ENCODE measurements at places on chromosomes 11 and 22.

- DNase-seq, result no peak
Observed at GRCh38 chr11:134343646-134344045, 11.9 kb downstream of the GLB1L2 start.

DNA sequence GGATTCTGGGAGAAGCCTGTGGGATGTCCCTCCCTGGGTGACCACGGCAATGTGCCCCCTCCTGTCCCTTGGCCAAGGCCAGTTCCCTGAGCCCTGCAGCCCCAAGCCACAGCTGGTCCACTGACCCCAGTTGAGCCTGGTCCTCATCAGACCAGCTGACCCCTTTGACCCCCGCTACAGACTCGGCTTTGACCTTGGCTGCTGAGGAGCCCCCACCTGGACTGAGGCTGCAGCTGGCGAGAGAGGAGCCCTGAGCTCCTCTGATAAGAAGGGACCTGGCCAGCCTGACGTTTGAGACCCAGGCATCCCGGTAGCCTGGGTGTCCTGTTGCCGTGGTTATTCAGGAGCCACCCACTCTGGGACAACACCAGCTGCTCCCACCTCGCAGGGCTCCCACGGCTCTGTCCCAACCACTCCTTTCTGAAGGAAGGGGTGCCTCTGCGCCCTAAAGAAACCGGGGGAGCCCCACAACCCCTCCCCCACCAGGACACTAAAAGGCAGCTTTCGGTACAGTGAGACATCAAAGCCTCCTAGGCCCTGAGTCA lies 3.0 kb downstream of the ASCL2 start:
- no peak for DNase-seq

DNA sequence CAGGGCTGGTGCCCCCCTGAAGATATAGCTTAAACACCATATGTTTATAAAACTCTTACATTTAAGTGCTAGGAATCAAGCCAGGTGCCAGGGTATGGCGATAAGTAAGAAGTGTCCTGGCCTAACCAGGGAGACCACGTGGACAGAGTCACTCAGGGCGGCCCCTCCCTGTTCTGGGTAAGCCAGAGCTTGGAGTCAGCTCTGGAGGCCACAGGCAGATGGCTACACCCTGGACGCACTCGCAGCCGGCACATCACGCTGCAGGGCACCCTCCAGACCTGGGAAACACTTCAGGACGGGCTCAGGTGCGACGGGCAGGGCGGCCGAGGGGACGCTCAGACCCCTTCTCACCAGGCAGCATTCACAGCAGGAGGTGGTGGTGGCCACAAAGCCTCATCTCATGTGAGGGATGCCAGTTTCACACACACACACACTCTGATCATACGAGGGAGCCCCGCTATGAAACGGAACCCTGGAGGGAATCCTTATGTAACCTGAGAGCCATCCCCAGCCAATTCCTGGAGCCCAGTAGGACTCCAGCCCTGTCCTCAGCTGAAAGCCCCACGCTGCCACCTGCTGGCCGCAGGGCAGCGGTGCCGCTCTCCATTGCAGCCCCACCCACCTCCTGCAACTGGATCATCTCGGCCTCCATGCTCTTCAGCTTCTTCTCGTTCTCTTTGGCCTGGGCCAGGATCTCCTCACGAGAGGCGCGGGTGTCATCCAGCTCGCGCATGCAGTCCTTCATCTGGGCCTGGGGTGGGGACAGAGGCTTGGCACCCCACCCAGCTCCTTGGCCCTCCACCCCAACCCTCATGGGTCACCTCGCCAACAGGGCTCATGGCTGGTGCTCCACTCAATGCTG lies 33.4 kb downstream of the APOL1 start:
- DNase-seq, result peak; percentile 50

DNA sequence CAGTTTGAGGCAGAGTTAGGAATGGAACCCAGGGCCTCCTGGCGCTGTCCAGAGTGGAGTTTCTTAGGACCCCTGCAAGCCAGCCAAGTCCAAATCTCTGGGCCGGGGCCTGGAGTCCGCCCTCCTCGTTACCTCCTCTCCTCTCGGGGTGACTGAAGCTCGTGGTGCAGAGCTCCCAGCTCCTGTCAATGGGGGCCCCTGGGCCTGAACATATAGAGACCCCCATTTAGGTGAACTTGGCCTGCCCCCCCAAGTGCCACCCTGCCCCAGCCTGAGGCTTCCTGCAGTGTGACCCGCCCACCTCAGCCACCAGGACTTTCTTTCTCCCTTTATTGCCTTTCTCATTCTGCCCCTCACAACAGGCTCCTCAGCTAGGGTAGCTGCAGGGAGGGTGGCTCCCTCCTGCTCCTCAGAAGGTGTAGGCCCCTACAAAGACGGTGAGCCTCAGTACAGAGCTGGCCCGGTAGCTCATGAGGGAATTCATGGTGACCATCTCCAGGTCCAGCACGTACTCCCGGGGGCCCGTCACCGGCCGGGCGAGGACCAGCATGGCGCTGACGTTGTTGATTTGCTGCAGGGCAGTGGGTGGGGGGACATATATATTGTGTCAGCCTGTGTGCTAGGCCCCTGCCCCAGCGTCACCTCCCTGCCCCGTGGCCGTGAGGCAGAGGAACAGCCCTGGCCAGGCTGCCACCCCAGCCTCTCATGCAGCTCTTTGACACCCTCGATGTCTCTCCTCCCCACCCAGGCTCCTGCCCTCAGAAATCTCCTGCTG lies 5.9 kb downstream of the EFEMP2 start:
- DNase-seq, result no peak

All from common myeloid progenitor, CD34-positive (primary cell).